HFFc6 (cell line): ENCODE measurements at places on chromosomes 12 and 14.

- DNase-seq: no peak
These were observed 113.8 kb downstream of the RERGL start for GRCh38 chr12:17976202-17976601.

GRCh38 chr14:52575858-52576257, 23.2 kb downstream of the GPR137C start:
- DNase-seq: no peak

- DNase-seq: no peak
These were observed 362.3 kb upstream of the NOVA1 start for GRCh38 chr14:26959972-26960660.

DNA sequence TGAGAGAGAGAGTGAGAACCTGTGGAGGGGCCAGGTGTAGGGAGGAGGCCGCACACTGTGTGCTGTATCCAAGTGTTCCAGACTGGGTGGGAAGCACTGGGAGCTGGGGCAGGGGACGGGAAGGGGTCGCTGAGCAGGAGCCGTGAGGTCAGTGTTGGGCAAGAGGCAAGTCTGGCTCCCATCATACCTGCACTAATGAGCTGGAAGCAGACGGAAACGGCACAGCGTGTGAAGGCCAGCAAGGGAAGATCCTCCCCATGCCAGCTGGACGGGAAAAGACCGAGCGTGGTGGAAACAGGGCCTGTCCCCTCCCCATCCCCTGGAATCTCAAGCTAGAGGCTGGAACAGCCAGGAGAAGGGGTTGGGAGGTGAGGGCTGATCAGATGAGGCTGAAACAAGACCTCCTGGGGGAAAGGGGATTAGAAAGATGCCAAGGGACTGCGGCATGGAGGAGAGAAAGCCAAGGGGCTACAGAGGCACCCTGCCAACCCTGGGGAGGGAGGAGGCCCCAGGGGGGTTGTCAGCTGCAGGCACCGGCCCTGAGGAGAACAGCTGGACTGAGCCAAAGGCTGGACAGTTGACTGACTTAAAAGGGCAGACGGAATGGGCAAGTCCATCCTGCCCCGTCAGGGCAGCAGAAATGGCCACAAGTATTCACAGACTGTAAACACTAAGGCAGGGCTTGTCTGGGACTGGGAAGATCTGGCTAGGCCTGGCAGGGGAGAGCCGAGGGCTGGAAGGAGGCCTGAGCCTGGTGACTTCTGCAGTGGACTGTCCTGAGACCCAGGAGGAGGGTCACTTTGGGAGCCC, 19.0 kb upstream of the LTBP2 start:
- no peak for DNase-seq

GRCh38 chr12:20011200-20011599, 357.1 kb upstream of the PDE3A start:
- no peak for DNase-seq

- DNase-seq: no peak
These were observed 46.8 kb downstream of the ATP2B1 start for GRCh38 chr12:89661706-89662330.

- DNase-seq: no peak
These were observed 100.9 kb downstream of the EPS8 start for GRCh38 chr12:15688202-15688736.

- no peak for DNase-seq
These were observed 30.1 kb upstream of the RESF1 start for GRCh38 chr12:31929027-31929526.

- no peak for DNase-seq
These were observed 124.4 kb upstream of the RTL1 start for GRCh38 chr14:101027966-101028365.

DNA sequence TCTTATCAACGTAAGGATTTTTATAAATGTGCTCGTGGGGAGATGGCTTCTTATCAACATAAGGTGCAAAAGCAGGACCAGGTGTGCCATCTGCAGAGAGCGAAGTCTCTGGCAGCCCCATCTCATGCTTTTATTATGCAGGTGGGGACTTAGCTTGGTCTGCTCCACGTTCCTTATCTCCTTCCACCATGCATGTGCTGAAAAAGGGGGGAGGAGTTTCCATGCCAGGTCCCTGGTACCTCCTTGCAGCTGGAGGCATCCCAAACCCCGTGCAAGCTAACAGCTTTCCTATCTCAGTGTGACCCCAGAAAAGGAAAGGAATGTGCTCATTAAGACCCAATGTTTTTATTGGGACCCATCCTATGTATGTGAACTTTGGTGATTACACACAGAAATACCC, 608.5 kb downstream of the TMEM121 start:
- DNase-seq: no peak

GRCh38 chr14:65486863-65487262, 74.3 kb downstream of the FUT8 start:
- DNase-seq: peak; percentile 34

- DNase-seq: no peak
These were observed 61.7 kb downstream of the MYRFL start for GRCh38 chr12:69886715-69887114.

GRCh38 chr14:95140060-95140858, 17.1 kb downstream of the DICER1 start:
- peak; percentile 17 for DNase-seq

DNA sequence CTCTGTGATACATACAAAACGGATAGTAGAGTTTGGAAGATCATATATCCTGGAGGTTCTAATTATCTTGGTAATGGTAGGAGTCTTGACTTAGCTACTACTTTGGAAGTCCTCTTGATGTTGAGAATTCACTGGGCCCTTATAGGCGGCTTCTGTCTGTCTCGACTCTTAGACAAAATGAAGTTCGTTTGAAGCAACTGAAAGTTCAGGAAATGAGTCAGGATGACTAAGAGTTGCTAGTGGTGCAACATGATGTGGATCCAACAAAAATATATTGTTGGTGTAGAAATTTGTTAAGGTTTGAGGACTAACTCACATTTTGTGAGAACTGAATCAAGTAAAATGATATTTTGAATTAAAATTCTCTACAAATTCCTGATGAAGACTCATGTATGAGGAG, 272.7 kb downstream of the AEBP2 start:
- peak; percentile 81 for DNase-seq

GRCh38 chr12:104313568-104314241, 10.2 kb downstream of the EID3 start:
- DNase-seq: no peak

- DNase-seq: no peak
These were observed 55.1 kb upstream of the CMKLR1 start for GRCh38 chr12:108394196-108394595.

DNA sequence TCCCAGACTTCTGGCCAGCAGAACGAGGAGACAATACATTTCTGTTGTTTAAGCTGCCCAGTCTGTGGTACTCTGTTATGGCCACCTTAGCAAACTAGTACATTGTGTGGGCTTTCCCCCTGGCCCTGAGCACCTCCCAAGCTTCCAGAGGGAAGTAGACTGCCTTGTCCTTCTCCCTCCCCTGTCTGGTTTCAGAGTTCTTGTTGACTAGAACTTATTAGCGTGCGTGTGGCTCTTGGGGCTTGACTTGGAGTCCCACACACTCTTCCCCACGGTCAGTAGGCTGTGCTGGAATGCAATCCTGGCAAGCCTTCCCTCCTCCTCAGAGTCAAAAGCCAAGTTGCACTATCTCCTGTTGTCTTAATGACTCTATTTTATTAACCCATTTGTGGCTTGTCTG, 27.7 kb downstream of the FBLN5 start:
- no peak for DNase-seq

DNA sequence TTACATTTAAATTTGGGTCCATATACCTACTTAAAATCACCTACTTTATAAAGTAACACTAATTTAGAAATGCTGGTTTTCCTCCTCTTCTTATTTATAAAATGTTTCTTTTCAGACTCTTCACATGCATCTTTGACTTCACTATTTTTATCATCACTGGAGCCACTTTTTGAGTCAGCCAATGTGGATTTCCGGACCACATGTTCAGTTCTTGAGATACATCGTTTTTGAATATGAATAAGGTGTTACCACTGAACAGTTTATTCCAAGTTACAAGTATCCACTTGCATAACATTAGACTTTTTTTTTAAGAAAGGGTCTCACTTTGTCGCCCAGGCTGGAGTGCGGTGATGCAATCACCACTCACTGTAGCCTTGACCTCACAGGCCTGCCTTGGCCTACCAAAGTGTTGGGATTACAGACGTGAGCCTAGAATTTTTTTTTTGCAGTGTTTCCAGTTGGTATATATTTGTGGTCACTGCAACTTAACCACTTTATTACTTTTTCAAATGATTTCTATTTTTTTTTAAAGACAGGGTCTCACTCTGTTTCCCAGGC, 5.7 kb downstream of the FNTB start:
- DNase-seq: no peak

DNA sequence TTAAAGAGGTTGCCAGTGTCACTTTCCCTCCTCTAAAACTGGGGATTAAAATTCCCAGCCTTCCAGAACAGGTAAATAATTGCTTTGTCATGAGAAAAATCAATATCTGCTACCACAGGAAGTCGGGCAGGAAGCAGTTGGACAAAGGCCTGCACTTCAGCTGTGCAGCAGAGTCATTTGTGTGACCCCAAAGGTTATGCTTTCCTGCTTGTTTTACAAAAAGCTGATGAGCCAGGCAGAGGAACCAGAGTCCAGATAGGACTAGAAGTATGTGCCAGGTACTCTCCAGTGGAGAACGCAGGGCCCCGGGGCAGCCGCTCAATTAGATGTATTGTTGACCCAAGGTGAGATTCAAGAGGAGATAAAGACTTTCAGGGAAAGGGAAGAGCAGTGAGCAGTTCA, 117.1 kb upstream of the FRMD6 start:
- peak; percentile 15 for DNase-seq

DNA sequence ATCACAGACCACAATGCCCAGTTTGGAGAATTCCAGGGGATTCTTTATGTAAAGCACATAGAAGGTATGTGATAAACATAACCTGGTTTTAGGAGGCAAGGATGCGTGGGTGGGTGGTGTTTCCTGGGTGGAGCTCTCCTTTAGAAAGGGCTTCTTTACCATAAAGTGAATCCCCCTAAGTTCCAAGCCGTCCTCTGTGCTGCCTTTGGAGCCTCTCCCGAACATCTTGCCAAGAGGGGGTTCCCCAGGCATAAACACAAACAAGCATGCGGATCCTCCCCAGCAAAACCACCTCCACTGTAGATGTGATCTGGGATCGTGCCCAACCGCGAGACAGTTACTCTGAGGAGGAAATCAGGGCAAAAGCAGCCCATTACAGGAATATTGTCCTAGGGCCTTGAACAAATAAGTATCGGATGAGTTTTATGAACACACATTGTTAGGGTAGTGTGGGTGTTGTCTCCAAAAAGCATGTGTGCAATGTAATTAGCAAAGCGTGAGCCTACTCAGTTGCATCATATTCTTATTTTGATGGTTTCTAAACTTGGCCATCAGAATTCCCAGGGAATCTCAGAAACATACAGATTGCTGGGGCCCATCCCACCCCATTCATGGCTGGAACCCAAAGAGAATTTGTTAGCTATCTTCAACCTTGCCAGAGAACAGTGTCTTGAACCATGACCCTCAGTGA, 48.8 kb upstream of the CORO1C start:
- DNase-seq: no peak
